ENCODE measurements at places on chromosomes 7 and 10.

- no peak for DNase-seq
Observed at GRCh38 chr7:156747718-156748117, 107.1 kb downstream of the RNF32 start.

GRCh38 chr7:151520419-151521261 lies 945 bp upstream of the RHEB start:
- peak; percentile 46 for DNase-seq

- DNase-seq: no peak
Observed at GRCh38 chr10:7767209-7767608, 20.6 kb downstream of the KIN start.

DNA sequence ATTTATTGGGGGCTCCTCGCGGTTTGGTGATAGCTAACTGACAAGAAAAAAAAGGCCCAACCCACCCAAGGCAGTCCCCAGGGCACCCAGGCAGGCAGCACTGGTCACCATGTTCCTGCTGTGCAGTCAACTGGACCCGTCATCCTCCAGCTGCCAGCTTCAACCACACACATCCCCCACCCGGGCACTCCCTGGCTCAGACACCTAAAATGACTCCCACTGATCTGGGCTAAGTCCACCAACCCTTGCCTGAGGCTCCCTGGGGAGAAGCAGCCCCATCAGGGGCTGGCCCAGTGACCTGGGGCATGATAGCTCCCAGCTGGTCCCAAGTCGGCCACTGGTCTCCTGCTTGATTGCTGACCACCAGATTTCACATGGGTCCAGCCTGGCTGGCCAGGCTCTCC lies 161.8 kb downstream of the NRF1 start:
- no peak for DNase-seq

DNA sequence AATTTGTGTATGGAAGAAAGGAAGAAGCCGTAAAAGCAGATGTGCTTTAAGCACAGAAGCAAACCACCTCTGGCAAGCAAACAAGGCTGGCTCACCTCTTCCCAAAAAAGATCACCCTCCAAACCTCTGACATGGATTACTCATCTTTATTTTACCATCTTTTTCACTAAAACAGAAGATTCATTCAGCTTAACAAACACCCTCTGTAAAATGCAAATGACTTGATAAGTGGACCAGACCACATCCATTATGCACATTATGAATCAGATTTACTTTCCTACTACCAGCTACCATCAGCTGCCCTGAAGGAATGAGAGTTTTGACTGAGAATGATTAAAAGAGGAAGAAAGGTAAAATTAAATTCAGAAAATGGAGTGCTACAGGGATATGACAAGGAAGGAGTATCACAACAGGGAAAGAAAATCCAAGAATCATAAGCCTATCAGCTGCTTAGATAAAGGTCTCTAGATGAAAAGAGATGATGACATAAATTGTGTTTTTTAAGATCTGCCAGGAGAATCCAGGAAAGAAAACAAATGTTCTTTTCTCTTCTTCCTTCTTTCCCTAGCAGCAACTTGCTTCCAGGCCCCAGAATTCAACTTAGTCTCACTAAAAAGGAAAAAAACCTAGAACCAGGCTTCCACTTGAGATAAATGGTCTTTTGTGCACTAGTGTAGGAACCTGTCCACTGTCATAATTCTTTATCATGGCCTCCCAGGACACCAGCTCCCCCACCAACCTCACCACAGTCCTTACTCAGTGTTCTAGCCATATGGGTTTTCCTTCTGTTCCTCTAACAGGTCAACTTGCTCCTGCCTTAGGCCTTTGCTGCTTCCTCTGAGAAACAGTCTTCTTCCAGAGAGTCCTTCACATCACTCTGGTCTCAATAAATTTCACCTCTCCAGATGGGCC lies 47.4 kb downstream of the JAZF1 start:
- peak; percentile 21 for DNase-seq

DNA sequence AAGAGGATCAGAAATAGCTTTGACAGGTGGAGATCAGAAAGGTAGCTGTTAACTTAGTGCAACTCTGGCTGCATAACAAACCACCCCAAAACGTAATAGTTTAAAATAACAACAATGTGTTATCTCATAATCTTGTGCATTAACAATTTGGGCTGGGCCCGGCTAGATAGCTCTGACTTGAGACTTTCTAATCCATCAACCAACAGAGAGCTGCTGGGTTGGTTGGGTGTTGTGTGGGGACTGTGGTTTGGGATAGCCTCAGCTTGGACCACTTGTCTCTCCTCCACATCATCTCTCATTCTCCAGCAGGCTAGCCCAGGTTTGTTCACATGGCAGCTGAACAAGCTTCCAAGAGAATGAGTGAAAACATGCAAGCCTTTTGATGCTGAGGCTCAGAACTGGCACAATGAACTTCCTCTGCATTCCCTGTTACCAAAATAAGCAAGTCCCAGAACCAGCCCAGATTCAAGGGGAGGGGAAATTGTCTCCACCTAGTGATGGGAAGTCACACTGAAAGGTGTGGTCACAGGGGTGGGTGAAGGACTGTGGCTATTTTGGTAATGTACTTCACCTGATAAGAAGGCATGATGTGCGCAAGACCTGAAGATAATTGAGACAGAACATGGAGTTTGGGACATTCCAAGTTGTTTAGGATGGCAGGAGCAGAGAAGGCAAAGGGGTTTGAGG lies 20.4 kb upstream of the ASAH2 start:
- DNase-seq: no peak

DNA sequence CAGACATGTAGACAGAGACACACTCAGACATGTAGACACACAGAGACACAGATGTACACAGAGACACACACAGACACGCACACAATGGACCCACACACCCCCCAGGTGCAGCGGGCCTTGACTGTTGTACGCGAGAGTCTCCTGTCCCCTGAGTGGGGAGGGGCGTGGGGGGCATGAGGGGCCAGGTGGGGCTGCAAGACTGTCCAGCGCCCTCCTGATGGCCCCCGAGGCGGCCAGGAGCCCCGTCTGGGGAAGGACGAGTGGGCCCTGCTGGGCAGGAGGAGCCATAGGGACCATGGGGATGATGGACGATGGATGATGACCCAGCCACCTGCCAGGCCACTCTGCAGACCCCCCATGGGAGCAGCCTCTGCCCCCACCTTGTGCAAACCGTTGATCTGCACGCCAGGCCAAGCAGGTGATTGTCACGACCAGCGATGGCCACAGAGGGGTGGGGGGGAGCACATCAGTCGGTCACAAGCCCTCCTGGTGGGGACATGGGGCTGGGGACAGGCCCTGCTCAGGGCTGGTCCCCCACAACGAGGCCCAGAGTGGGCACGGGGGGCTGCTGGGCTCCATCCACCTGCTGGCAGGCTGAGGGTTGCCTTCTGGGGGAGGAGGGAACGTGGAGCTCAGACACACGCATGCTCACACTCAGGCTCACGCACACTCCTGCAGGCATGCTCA lies 11.6 kb downstream of the VENTX start:
- no peak for DNase-seq

Data from GF-D8 (cell line).